Activated CD4-positive, alpha-beta T cell treated with anti-CD3 and anti-CD28 coated beads for 36 hours (primary cell): ENCODE measurements at places on chromosomes 5 and 9. TPM values are rescaled to one million over a fixed set of nuclear protein-coding genes. Genes with fewer than 3 reads are reported as not detected.

Gene CDC25C
- total RNA-seq = 15.9 TPM

Gene GPR150
- 0.46 TPM for total RNA-seq

Gene SLC6A3
- total RNA-seq = not detected

Gene DOCK8
- total RNA-seq = 125 TPM

Gene CYLC2
- not detected for total RNA-seq

DNA sequence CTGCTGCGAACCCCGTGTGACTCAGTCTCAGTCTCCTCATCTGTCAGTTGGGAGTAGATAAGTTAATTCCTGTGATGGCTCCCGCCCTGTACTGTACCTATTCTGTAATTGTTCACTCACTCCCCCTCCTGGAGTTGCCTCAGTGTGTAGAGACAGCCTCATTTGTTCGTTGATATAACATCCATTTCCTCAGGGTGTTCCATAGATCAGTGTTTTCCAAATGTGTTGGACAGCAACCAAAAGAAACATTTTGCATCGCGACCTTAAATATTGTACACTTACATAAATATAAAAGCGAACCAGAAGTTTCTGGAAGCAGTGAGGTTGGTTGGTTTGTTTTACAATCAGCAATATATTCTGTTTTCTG, 698 bp downstream of the NFX1 start:
- no peak for DNase-seq

- no peak for DNase-seq
These were observed 39.7 kb downstream of the ZNF366 start for GRCh38 chr5:72467461-72467860.

DNA sequence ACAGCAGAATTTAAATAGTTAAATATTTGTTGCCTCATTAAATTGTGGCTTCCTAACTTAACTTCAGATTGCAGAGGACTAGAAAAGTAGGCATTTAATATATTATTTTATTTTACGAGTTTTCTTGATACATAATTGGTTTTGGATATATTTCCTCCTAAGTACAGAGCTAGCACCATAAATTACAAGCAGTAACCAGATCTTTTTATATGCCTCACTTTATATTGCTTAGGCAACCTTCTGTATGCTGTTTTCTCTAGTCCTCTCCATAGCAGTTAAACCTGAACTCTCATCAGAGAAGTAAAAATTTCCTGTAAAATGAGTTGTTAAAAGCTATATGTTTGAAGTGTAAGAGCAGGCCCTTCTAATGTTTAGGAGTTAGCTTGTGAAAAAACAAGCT, 144.2 kb downstream of the ZCCHC7 start:
- DNase-seq = no peak

GRCh38 chr5:74560245-74560644, 80.3 kb downstream of the ENC1 start:
- DNase-seq = no peak

GRCh38 chr5:53997736-53998627, 312.4 kb downstream of the ARL15 start:
- no peak for DNase-seq

- DNase-seq = no peak
These were observed 42.1 kb downstream of the NADK2 start for GRCh38 chr5:36199620-36200019.
